Stimulated activated naive CD4-positive, alpha-beta T cell (primary cell): ENCODE measurements at places on chromosomes 13 and 19.

DNA sequence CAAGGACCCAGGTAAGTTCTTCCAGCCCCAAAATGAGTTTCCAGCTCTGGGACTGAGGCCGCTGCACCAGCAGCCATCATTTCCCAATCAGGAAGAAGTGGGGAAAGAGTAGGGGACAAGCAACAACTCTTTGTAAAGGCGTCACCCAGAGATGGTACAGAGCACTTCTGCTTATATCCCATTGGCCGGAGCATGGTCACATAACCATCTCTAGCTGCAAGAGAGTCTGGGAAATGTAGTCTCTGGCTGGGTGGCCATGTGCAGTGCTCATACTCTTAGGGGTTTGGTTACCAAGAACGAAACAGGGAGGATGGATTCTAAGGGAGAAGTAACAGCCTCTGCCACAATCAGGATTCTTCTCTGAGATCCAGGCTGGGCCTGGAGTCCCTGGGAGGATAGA is 26.3 kb downstream of the CKM start:
- DNase-seq: no peak

- DNase-seq: no peak
Measured at GRCh38 chr19:49845414-49845813, 5.5 kb upstream of the PTOV1 start.

DNA sequence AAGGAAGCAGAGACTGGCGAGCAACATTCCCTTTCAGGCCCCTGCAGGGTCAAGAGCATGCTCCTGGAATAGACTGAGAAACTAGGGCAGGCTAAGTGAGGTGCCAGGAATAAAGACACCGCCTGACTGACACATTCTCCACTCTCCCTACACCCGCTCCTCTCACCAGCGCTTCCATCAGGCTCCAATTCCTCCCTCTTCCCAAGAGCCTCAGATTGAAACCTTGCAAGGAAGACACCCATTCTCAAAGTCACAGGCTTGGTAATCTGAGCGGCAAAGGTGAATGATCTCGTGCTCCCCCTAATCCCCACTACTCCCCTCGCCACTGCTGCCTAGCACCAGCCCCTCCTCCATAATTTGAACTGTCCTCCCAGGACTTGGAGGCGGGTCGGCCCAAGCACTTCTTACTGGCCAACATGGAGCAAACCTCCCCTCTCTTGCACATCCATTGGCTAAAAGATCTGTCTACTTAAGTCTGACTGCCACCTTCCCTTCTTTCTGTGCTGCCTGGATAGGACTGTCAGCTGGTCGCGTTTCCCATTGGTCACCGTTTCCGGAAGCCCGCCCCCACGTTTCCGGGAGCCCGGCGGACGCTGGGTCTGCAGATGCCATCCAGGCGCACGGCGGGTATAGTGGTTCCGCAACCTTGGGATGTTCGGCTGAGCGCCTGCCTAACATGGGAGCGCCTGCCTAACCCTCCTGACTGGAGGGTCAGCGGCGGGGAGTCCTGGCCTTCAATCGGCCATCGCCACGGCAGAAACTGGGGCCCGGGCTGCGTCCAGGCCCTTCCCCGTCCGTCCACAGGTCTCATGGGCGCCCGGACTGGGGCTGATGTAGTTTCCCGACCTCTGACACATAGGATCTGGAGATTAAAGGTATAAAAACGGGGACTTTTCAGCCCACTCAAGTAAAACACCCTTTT is 33.6 kb downstream of the ZNF383 start:
- DNase-seq: no peak

DNA sequence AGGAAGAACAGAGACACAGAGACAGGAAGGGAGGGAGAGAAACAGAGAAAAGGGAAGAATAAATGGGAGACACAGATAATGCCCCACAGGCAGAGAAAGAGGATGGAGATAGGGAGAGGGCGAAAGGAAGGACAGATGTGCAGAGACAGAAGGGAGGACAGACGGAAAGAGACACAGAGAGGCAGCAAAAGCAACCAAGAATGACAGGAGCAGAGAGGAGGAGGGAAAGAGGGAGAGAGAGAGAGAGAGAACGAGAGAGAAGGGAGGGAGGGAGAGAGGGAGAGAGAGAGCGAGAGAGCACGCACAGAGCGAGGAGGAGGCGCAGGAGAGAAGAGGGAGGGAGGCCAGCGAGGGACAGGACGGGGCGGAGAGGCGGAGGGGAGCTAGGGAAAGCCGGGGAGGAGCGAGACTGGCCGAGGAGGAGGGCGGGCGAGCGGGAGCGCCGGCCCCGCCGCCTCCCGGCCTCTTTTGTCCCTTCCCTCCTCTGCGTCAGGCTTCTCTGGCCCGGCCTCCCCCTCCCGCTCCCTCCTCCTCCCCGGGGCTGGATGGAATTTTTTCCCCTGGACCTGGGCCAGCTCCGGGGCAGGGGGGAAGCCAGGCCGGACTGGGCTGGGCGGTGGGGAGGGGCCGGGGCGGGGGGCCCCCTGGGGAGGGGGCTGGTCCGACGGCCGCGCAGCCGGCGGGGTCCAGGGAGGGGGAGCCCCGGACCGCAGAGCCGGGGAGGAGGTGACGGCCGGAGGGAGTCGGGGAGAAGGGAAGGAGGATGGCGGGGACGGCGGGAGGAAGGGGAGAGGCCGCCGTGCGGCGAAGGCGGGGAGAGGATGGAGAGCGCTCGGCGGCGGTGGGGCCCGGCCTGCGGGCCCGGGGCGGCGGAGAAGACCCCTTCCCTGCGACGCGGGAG is 4.2 kb upstream of the SPACA6 start:
- DNase-seq: peak; percentile 15

DNA sequence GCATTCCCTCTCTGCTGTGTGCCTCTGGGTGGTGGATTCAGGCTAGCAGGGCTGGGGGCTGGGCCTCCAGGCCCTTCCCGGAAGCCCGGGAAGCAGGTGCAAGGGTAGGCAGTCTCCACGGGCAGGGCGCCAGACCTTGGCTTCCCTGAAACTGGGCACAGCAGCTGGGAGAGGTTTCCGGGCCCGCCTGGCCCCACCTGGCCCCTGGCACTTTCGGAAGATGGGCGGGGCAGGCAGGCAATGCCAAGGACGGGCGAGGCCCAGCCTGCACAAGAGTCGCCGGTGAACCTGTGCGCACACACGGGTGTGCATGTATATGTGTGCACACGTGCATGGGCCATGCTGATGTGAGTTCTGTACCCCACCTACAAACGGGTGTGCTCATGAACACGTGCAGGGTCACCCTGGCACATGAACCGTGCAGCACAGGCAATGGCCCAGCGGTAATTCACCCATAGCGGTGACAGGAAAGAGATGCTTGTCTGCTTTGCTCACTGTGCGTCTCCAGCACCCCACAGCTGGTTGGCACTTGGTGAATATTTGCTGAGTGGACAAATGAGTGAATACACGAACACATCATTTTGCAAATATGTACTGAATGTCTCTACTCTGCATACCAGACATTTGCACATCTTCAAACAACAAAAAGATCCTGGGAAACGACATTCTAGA is 15.3 kb downstream of the GADD45B start:
- no peak for DNase-seq

DNA sequence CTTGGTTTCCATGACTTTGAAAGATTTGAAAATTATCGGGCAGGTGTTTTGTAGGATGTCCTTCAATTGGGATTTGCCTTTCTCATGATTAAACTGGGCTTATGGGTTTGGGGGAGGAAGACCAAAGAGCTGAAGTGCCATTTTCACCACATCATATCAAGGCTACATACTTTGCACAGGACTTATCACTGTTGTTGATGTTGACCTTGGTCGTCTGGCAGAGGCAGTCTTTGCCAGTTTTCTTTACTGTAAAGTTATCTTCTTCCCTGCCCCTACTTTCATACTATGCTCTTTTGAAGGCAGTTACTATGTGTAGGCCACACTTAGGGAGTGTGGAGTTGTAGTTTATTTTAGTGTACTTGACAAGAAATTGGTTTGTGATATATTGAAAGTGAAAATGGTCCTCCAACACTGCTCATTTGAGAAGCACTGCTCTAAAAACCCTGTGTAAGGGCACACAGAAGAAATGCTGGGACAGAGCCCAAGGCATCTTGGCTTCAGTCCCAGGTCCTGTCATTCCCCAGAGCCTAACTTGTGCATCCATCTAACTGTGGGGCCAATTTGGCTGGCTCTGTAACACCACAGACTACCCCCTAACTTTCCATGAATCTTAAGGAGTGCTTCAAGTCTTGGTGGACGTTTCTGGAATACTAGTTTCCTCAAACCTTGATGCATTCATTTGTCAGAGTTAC is 384.9 kb downstream of the KCNRG start:
- DNase-seq: no peak

DNA sequence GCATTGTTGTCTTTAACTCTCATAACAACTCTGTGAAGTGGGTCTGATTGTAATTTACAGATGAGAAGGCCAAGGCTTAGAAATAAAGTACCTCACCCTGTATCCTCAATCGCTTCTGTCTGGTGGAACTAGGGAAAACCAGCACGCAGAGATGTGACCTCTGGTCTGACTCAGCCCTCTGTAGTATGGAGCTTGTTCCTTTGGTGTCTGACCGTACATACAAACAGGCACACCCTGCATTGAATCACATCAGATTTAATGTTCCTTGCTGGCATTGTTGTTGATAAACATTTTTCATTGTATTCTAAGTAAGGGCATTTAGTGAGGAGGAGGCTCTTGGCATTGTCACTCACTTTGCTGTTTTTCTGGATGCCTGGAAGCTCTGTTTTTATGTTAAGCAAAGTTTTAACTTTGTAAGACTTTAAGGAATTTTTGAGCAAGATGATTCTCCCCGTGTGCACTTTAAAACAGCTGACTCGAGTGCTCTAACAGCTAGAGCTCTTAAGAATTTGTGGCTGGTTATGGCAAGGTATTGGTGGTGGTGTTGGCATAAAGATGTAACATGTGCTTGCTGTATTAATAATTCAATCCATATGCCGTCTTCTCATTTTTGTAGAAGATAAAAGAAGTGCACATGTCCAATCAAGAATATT is 89.0 kb upstream of the SPATA13 start:
- DNase-seq: no peak

- DNase-seq: no peak
Measured at GRCh38 chr13:98489446-98490194, 87.3 kb downstream of the STK24 start.

DNA sequence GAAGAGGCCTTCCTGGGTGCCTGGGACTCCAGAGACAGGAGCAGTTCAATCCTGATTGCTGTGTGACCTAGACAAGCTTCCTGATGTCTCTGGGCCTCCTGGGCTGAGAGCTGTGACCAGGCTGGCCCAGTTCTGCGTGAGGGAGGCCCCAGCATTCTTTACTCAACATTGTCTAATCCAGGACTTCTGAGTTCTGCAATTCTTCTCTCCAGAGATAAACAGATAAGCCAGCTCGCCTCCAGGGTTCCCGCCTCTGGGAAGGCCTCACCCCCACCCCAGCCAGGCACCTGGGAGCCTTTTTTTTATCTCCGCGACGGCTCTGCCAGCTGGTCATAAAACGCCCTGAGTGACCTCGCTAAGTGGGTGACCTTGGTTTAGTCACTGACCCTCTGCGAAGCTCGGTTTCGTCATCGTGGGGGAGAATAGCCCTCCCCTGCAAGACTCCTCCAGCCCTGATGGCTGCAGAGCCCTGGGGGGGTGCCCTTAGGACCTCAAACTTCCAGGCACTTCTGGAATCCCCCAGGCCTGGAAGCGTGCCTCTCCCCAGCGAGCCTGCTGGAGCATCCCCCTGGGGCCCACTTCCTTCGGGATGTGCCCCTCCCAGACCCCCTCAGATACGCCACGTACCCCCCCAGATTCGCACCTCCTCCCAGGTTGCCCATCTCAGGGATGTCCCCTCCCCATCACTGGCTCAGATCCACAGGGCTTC is 1.9 kb downstream of the SULT2B1 start:
- DNase-seq: no peak

DNA sequence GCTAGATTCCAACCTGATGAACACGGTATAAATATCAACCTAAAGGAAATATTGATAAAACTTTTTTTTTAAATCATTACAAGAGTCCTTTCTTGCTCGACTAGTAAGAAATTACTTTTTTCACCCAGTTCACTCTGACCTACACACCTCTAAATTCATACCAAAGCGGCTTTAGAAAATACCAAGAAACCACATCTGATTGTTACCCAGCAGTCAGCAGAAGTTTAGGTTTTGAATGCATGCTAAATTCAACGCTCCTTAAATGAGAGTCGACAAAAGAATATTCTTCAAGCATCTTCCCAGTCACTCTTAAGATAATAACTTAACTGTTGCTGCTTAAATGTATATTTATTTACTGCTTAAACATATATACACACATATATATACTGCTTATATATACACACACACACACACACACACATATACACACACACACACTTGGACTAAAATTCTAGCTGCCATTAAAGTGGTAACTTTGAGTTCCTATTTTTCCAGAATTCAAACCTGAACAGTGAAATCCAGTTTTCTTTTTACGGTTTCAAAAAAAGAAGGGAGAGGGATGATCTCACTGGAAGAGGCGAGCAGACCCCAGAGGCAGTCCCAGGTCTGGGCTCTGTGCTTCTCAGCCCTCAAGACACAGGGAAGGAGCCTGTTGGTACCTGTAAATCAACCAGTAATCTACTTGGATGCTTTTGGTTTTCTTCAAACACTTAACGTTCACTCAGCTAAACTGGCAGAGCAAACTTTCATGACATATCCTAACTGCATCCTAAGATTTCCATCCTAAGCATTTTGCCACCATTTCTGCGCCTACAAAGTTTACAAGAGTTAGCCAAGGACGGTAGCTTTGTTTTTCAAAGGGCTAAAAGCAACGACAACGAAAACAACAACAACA is 1.7 kb downstream of the STK24 start:
- peak; percentile 38 for DNase-seq

GRCh38 chr19:34837262-34837661 is 64.2 kb upstream of the ZNF599 start:
- DNase-seq: no peak

DNA sequence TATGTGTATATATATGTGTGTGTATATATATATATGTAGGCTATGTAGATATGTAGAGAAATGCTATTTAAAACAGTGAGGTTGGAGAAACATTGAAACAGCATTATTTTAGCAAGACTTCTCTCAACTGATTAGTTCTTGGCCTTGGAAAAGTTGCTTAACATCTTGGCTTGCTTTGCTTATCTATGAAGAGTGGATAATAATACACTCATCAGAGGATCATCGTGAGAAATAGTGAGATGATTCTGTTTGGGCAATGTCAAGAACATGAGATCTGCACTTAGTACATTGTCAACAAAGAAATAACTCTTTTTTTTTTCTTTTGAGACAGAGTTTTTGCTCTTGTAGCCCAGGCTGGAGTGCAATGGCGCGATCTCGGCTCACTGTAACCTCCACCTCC is 128.3 kb downstream of the KLF5 start:
- DNase-seq: no peak

- no peak for DNase-seq
Measured at GRCh38 chr19:56595548-56595899, 422 bp downstream of the ZNF71 start.

DNA sequence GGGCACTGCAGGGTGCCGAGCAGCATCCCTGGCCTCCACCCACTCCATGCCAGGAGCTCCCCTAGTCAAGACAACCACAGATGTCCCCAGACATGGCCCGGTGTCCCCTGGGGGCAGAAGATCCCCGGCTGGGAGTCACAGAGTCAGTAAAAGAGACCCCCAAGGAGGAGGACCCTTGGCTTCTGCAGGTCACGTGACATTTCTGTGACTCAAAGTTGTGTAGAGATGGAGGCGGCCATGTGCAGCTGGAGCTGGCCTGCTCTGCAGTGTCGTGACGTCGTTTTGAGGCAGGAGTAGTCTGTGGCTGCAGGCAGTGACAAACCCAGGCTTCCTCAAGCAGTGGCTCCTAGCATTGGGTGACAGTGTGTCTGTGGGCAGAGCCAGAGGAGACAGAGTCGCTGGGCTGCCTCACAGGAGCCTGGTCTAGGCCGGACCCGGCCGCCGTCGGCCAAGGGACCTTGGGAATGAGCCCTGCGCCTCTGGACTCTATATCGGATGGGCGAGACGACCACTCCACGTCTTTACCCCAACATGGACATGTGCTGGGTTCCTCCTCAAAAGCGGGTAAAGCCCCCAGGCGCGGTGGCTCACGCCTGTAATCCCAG is 7.7 kb upstream of the DIRAS1 start:
- DNase-seq: no peak
